ENCODE measurements at places on chromosomes 2 and 18.
A peak's percentile ranks its signal among the peaks of the same experiment; 100 is the strongest.

DNA sequence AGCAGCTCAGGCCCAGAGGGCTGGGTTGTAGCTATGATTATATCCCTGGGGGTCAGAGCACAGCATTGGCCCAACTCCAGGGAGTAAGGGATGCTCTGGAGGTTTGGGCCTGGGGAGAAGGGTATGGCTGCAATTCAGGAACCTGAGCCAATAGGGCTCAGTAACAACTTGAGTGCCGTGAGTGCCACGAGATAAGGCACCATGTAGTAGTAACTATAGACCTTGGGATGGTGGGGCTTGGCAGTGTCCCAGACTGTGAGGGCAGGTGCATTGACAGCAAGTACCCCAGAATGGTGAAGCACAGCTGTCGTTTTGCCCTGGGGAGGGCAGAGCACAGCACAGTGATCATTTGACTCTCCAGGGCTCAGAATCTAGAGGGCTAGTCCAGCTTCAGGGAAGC is 45.1 kb upstream of the ZNF396 start:
- DNase-seq = no peak

- DNase-seq = no peak
These were observed 816 bp downstream of the SCTR start for GRCh38 chr2:119523383-119523951.

- DNase-seq = peak; percentile 79
These were observed 341.6 kb upstream of the VWC2L start for GRCh38 chr2:214069254-214069653.

- no peak for DNase-seq
These were observed 274.5 kb downstream of the TMX3 start for GRCh38 chr18:68440433-68440832.

GRCh38 chr2:16215902-16216557 is 275.7 kb downstream of the MYCN start:
- DNase-seq = no peak

DNA sequence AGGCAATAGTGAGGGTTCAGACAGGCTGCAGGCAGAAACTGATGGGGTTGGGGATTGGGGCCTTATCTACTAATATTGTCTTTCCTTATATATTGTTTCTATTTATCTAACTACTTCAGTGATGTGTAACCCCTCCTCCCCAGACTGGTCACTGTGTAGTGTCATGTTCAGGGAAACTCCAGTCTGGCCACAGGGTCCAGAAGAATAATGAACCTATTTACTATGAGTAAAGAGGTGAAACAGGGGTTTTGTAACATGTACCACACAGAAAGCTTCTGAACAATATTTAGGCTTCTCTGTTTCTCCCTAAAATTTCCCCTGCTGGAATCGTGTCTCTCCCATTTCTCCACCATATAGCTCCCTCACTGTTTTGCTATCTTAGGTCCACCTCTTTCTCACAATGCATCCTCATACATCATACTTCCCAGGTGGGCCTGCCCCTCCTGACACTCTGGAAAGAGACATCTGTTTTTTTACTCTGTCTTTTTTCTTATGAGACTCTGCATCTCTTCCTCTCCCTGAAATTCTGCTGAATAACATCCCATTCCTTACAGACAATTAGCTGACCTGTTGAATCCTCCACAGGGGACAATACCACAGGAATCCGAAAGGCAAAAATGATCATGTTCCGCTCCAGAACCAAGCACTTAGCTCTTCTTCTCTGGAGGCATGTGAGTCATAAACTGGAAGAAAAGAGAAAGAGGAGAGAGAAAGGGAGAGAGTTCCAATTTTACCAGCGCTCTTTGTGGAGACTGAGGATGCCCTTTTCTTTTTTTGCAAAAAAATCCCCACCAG is 154.8 kb downstream of the ZEB2 start:
- DNase-seq = peak; percentile 53

DNA sequence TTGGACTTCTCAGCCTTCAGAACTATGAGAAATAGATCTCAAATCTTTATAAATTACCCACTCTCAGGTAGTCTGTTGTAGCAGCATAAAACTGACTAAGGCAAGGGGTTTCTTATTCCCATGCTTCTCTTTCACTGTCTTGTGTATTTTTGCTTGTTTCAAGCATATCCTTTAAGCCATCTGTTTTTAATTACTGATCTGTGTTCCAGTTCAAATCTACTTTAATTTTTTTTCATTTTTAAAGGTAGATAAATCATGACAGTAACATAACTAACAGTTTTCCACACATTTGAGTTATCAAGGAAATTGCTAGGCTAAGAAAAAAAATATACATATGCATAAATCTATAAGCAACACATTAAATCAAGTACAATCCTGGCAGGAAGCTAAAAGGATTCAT is 317.9 kb upstream of the TNP1 start:
- peak; percentile 24 for DNase-seq

GRCh38 chr18:69895066-69896047 is 52.3 kb downstream of the CD226 start:
- DNase-seq = no peak

DNA sequence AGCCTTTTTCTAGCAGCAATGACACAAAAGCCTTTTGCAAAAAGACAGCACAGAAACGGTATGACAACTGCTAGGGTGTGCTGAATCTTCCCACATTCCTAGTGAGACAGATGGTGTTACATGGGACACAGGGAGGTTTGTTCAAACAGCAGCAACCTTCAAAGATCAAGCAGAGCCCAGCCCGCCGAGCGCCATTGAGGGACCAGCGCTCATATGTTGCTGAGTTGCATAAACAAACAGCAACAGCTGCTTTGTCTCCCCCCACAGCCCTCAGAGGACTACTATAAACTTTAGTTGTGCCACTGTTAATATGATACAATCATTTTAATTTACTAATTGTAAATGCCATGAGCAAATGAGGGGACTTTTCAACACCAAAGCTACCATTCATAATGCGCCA is 117.7 kb downstream of the ZEB2 start:
- no peak for DNase-seq

- no peak for DNase-seq
These were observed 24.4 kb downstream of the ZNF521 start for GRCh38 chr18:25327584-25327983.

GRCh38 chr2:26846334-26847306 is 1.3 kb upstream of the DPYSL5 start:
- peak; percentile 25 for DNase-seq

- DNase-seq = peak; percentile 93
These were observed 253.3 kb upstream of the OSR1 start for GRCh38 chr2:19611491-19612332.

DNA sequence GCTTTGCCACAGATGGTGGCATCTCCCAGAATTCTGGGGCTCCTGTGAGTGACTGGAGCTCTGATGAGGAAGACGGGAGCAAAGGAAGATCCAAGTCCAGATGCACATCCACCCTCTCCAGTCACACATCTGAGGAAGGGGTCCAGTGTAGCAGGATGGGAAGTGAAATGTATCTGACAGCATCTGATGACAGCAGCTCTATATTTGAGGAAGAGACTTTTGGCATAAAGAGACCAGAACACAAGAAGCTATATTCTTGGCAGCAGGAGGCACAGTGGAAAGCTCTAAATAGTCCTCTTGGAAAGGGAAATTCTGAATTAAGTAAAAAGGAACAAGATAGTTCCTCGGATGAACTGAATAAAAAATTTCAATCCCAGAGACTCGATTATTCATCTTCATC is 23.5 kb upstream of the C1GALT1C1L start:
- DNase-seq = no peak

GRCh38 chr18:9994701-9995235 is 81.0 kb downstream of the VAPA start:
- DNase-seq = no peak

DNA sequence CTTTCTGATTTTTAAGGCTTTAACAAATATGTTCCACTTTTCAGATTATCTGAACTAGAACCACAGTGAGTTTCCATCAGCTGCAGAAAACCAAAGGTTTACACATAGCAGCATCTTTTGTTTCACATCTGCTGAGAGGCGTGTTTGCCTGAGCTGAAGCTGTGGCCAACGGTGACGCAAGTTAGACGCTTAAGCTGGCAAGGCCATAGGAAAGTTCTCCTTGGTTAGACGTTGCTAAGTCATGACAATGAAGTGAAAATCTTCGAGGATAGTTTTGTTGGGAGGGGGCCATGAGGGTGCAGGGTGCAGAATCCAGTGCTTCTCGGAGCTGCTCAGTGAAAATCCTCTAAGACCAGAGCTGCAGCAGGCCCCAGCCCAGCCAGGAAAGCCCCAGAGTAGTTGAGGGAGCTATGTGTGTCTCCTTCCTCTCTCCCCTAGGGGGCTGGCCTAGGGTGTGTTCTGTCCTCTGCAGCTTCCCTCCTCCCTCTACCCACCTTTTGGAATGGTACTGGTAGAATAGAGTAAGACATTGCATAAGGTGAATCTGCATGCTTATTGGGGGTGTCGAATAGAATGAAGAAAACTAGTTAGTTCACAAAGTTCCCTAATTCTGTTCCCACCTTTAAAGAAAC is 105.4 kb downstream of the FHOD3 start:
- DNase-seq = peak; percentile 55

DNA sequence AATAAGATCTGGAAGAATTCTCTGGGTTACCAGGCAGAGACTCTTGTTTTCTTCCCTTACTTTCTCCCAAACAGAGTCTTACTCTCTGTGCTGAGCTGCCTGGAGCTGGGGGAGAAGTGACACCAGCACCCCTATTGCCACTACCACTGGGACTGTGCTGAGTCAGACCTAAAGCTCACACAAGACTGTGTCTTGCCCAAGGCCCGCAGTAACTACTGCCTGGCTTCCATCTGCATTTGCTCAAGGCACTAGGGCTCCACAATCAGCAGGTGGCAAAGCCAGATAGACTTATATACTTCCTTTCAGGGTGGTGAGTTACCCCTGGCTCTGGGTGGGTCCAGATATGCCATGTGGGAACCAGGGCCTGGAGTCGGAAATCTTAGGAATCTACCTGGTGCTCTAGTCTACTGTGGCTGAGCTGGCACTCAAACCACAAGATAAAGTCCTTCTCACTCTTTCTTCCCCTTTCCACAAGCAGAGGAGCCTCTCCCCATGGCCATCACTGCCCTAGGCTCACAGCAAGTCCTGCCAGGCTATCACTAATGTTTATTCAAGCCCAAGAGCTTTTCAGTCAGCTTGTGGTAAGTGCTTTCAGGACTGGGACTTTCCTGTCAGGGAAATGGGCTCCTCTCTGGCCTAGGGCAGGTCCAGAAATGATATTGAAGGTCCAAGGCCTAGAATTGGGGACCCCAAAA is 27.6 kb upstream of the SERPINB2 start:
- no peak for DNase-seq

GRCh38 chr2:239337877-239338484 is 62.8 kb downstream of the HDAC4 start:
- no peak for DNase-seq

GRCh38 chr2:38224821-38225437 is 149.0 kb upstream of the CYP1B1 start:
- DNase-seq = no peak

DNA sequence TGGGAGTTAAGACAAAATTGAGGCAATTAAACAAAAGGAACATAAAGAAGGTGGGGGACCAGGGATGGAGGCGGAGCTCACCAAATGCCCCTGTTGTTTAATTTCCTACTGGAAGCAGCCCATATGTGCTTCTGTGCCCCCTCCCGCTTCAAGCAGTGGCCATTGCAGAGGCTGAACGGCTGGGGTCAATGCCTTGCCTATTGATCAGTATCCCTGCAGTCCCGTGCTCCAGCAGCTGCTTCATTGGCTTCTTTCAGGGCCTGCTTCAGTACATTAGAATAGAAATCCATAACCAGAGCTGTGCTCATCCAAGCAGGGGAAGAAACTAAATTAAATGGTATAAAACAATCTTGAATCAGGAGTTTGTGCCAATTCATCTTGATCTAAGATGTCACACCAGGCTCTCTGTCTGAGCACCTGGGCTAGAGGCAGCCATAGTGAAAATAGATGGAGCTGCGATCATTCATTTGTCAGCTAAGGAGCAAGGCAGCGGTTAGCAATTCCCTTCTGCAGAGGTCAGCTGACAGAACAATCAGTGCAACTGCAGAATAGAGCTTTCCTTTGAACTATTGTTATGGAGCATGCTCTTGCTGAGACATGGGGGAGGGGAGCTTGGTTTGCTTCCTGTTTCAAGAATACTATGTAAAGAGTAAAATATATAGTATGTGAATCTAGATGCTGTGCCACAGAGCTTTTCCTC is 222.4 kb downstream of the WDR7 start:
- no peak for DNase-seq

DNA sequence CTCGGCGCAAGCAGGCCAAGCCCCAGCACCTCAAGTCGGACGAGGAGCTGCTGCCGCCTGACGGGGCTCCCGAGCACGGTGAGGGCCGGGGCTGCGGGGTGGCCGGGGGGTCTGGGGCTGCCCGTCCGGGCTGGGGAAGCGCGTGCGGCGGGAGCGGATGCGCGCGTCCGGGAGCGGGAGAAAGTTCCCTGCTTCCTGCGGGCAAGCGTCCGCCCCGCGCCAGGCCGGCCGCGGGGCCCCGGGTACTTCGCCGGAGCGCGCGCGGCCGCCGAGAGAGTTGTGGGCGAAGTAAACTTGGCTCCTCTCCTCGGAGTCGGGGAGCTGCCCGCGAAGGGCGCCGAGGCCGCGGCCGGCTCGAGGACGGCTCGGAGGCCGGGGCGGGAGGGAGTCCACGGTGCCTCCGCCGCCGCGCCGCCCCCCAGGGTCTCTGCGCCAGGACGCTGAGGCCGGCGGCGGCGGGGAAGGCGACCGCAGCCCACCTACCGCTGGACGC is 707 bp downstream of the SALL3 start:
- DNase-seq = no peak

DNA sequence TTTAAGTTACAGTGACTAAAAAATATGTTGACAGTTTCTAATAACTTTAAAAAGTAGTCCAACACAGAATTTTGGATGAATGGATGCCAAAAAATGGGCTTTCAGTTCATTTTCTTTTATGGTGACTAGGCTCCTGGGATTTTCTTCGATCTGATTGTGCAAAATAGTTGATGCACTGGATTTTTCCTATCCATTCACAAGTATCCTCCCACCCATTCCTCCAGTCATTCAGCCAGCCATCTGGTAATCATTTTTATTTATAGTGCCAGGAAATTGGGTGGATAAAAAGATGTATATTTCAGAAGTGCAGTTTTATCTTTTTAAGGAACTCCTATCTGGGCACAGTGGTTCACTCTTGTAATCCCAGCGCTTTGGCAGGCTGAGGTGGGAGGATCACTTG is 175.1 kb downstream of the PTPRM start:
- DNase-seq = no peak

DNA sequence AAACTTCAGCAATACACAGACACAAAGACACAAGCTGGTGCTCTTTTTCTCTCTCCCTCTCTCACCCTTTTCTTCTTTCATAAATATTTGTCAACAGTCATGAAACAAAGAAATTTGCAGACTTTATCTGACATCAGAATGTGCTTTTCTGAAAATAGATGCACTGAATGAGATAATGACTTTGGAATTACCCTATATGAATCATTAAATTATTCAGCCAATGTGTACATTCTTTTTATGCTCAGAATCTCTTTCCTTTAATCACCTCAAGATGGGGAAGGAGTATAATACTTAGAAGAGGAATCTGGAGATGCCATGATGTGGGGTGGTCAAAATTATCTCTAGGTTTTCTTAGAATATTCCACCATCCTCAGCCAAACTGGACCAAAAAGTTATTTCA is 289.9 kb downstream of the LRRTM1 start:
- DNase-seq = peak; percentile 31

GRCh38 chr18:75101916-75102315 is 107.0 kb downstream of the PTGR3 start:
- DNase-seq = no peak

- DNase-seq = no peak
These were observed 38.0 kb downstream of the VSNL1 start for GRCh38 chr2:17578466-17578928.

- DNase-seq = peak; percentile 20
These were observed 74.3 kb downstream of the SNTG2 start for GRCh38 chr2:1024981-1025380.
